ENCODE measurements at places on chromosomes 1 and 21. TPM values are rescaled to one million over a fixed set of nuclear protein-coding genes. Genes with fewer than 3 reads are reported as not detected.

The RAB25 gene
- not detected for total RNA-seq

The TRPM2 gene
- total RNA-seq, result 2.5 TPM

The STRIP1 gene
- total RNA-seq, result 43.5 TPM

The IQCC gene
- 1.1 TPM for total RNA-seq

The CCDC17 gene
- total RNA-seq, result 1.0 TPM

The LCK gene
- 1.2 TPM for total RNA-seq

The CADM3 gene
- 10.8 TPM for total RNA-seq

The WNT2B gene
- 4.7 TPM for total RNA-seq

The CPT2 gene
- total RNA-seq, result 11.4 TPM

The OR2T29 gene
- total RNA-seq, result not detected

The LINGO4 gene
- total RNA-seq, result not detected

The GBP4 gene
- total RNA-seq, result 4.3 TPM

The SPRR2F gene
- total RNA-seq, result not detected

The KIF21B gene
- 2.5 TPM for total RNA-seq

The FCRLA gene
- 0.33 TPM for total RNA-seq

The RGSL1 gene
- total RNA-seq, result not detected

The SETDB1 gene
- total RNA-seq, result 28.6 TPM

The PTGFR gene
- 2.7 TPM for total RNA-seq

The NTRK1 gene
- total RNA-seq, result 2.5 TPM

The PALMD gene
- 33.0 TPM for total RNA-seq

The TPRG1L gene
- total RNA-seq, result 46.5 TPM

The GREM2 gene
- 0.83 TPM for total RNA-seq

The CLCA2 gene
- not detected for total RNA-seq

The PLA2G4A gene
- 3.7 TPM for total RNA-seq

The OR10Z1 gene
- not detected for total RNA-seq

The NBPF14 gene
- 13.9 TPM for total RNA-seq

The FCN3 gene
- total RNA-seq, result 16.6 TPM

The C1QB gene
- 583 TPM for total RNA-seq

The GABPB2 gene
- 16.1 TPM for total RNA-seq

The RIPPLY3 gene
- total RNA-seq, result not detected

The OR6N1 gene
- total RNA-seq, result not detected

The SMIM12 gene
- total RNA-seq, result 36.3 TPM

The PINK1 gene
- 175 TPM for total RNA-seq

The HUNK gene
- 0.99 TPM for total RNA-seq

The CELA3A gene
- not detected for total RNA-seq

The ZNF695 gene
- total RNA-seq, result not detected

The LIN28A gene
- not detected for total RNA-seq

The HES3 gene
- total RNA-seq, result not detected

The OR4F29 gene
- not detected for total RNA-seq

The DIRAS3 gene
- 3.3 TPM for total RNA-seq

The SAMD13 gene
- 0.33 TPM for total RNA-seq

The ASH1L gene
- 69.8 TPM for total RNA-seq

The ATAD3C gene
- 0.33 TPM for total RNA-seq

The MPL gene
- 0.63 TPM for total RNA-seq

The NRIP1 gene
- total RNA-seq, result 25.7 TPM

The TSPEAR gene
- not detected for total RNA-seq

The CSMD2 gene
- total RNA-seq, result 0.75 TPM

The HPCA gene
- total RNA-seq, result not detected

The PPFIA4 gene
- total RNA-seq, result 0.83 TPM

The CFHR3 gene
- total RNA-seq, result not detected

The ZNF648 gene
- not detected for total RNA-seq

The KRTAP10-3 gene
- not detected for total RNA-seq

The SELP gene
- 28.0 TPM for total RNA-seq

Measured in esophagus muscularis mucosa (tissue), 4 donors.